Activated CD4-positive, alpha-beta T cell treated with anti-CD3 and anti-CD28 coated beads, Interleukin-2, amount 50 U/mL, for 1 hour (primary cell): ENCODE measurements at places on chromosomes 1 and 21.

DNA sequence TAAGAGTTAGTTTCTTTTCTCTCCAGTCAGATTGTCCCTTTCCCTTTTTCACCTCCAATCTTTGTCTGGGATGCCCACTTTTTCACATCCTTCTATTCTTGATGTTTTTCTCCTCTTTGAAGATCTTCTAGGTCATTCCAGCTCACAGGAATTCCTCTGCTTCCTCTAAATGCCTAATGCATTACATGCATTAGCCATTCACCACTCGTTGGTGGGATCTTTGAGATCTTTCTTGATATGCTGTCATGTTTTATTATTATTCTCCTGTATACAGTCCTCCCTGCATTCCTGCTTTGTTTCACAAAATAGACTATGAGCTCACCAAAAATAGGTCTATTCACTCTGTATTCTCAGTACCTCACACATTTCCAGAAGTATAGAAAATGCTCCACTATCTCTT is 129.0 kb downstream of the LYPLAL1 start:
- DNase-seq: no peak

GRCh38 chr1:170095976-170096748 is 21.7 kb upstream of the KIFAP3 start:
- DNase-seq: no peak

DNA sequence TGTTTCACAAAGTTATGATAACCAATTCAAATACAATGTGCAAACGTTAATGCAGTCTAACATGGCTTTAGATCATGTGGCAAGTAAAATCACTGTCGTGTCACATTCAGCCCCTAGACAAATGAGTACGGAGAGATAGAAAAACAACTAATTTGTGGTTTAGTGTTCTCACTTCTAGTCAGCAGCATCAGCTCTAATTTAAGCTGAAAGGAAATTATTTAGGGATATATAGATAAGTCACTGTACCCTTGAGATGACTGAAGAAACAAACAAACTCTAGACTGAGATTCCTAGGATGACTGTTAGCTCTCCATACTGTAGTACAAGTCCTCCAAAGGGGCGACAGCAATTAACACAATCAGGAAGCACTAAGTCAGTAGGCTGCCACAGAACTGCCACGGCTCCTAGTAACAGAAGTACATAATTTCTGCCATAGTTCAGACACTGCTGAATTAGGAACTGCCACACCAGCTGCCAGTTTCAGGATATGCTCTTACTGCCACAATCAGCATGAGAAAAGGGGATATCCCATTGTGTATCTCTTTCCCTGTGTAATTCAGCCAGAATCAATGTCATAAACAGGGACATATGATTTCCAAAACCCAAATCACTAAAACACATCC is 150.4 kb upstream of the NEGR1 start:
- DNase-seq: no peak

- DNase-seq: no peak
Measured at GRCh38 chr21:35048183-35048601, 910 bp downstream of the RUNX1 start.

GRCh38 chr1:182520736-182521135 is 68.3 kb downstream of the RNASEL start:
- DNase-seq: no peak

- no peak for DNase-seq
Measured at GRCh38 chr1:85611425-85611824, 30.9 kb downstream of the CCN1 start.

DNA sequence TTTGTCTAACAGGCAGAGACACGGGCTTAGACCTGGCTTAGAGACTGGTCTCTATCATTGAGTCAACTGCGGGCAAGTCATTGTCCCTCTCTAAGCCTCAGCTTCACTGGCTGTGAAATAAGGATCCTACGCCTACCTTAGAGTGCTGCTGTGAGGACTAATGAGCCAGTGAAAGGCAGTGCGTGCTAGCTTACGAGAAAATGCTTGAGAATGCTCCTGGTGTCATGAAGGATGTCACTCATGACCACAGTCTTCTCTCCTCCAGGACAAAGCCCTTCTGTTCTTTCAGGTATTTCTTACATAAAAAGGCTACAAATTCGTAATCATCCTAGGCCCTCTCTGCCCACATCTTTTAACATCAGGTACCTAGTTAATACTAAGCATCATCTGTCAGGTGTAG is 16.5 kb upstream of the A3GALT2 start:
- no peak for DNase-seq

GRCh38 chr21:38140207-38140903 is 116.4 kb upstream of the KCNJ15 start:
- DNase-seq: no peak
